ENCODE measurements at places on chromosomes 5 and 9.

DNA sequence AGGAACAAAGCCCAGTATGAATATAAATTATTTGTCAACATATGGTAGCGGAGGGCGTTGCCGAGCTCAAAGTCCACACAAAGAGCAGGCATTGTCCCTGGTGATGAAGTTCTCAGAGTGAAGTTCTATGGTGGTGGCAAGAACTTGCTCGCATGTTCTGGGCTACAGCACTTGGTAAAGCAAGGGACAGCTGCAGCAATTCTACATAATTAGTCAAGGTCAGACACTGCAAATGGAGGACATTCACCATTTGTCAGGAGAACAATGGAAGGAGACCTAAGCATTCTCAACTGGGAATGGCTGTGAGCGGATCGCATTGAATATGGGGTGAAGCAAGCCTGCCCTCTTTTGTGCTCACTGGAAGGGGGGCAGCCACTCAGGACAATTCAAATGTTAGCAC is 503.8 kb upstream of the ADAMTS16 start:
- DNase-seq = no peak

DNA sequence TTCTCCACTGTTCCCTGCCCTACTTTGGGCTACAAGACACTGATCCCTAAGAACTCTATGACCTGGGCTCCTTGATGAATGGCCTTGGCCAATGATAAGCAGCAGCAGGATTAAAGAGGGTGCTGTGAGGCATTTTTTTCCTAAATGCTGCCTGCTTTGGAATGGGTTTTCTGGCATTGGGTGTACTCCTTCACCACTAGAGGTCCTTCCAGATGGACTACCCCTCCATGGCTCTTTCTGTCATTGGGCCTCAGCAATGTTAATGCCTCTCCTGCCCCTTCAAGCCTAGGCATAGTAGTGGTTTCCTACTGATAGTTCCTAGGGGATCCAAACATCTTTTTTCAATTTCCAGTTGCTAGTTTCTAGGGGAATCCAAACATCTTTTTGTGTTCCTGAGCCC is 319.3 kb upstream of the RPS23 start:
- DNase-seq = no peak

- DNase-seq = peak; percentile 60
Observed at GRCh38 chr5:138503487-138504270, 38.4 kb downstream of the EGR1 start.

GRCh38 chr9:129875687-129876395 is 40.6 kb downstream of the USP20 start:
- DNase-seq = no peak

DNA sequence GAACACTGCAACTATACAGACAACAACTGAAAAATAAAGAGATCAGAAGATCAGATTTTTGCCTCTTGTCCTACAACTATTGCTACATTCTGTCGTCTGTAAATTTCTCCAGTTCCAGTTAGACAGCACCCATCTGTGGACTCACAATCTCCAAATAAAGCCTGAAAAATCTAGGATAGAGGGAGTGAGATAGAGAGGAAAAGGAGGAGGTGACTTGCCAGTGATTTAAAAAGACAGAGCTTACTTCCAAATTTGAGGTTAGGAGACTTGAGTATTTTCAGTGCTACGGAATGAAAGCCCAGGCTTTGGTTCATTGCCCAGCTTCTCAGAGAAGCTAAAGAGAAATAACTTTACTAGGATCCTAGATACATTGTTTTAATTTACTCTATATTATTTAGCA is 63.6 kb downstream of the PTCD2 start:
- DNase-seq = no peak

DNA sequence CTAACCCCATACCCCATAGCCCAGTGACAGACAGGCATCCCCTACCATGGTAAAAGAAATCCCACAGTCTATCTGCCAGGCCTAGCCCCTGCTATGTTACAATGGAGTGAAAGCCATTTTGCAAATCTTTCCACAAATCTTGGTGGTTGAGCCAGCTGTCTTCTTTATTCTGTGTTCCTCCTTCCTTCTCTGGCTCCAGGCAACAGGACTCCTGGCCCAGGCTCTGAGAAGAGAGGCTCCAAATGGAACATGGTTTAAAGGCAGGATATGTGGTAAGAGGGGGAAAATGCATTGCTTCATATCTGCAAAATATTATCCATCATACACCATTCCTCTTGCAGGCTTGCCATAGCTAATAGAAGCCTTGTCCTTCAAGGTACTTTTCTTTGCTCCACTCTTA is 25.2 kb downstream of the FGF1 start:
- DNase-seq = no peak

Measured in globus pallidus (tissue), 1 donor.